MV-4-11 (cell line): ENCODE measurements at places on chromosomes 6 and 20.
A peak's percentile ranks its signal among the peaks of the same experiment; 100 is the strongest.

GRCh38 chr20:58992911-58993310, 11.9 kb downstream of the NELFCD start:
- DNase-seq: no peak

GRCh38 chr6:140572867-140573266, 1198.4 kb upstream of the CITED2 start:
- DNase-seq: no peak

GRCh38 chr6:10884245-10884972, 2.4 kb upstream of the SYCP2L start:
- no peak for DNase-seq

- no peak for DNase-seq
These were observed 7.8 kb upstream of the PLTP start for GRCh38 chr20:45919542-45920399.

DNA sequence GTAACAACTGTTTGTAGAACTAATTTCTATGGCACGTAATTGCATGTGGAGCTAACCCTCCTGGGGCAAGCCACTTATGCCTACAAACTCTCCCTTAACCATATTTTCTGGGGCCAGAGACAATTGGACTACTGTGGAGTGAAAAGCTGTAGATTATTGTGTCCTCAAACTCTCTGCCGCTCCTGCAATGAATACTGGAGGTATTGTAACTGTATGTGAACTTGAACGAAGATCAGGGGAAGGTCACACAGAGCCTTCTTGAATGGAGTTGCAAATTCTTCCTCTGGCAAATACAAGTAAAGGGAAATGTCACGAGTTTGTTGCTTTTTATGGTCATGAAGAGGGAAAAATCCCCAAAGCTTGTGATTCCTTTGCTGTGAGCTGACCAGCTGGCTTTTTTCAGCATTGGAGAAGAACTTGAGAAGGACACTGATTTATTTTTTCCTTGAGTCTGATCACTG, 18.2 kb downstream of the AKAP12 start:
- DNase-seq: no peak

GRCh38 chr6:38776515-38776914, 61.4 kb downstream of the DNAH8 start:
- DNase-seq: no peak

DNA sequence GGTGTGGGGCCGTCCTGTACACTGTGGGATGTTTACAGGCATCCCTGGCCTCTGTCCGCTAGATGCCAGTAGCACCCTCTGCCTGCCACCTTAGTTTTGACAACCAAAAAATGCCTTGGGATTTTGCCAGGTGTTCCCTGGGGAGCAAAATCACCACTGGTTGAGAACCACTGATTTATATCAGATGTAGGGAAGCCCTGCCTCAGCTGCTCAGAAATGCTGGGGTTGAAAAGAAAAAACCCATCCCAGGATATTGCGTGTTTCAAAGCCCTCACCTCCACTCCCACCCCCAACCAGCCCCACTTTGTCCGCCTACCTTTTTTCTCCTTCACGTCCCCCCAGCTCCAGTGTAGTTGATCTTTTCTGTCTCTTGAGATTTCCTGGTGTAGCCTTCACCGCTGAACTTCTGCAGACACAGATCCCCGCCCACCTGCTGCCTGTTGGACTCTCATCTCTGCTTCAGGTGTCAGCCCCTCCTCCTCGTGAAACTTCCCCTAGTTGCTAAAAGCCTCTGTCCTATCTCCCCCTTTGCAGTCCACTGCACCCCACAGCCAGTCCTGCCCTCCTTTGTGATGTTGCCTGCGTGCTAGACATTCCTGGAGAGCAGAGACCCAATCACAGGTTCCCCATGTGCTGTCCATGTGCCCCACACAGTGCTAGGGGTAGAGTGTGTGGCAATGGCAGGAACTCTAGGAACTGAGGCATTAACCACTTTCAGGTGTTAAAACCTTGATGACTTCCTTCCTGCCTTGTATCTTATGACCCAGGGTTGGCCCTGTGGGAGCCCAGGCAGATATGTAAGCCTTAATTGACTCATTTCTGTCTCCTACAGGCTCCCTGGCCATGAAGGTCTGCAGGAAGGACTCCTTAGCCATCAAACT, 98.9 kb downstream of the TBC1D7 start:
- no peak for DNase-seq

DNA sequence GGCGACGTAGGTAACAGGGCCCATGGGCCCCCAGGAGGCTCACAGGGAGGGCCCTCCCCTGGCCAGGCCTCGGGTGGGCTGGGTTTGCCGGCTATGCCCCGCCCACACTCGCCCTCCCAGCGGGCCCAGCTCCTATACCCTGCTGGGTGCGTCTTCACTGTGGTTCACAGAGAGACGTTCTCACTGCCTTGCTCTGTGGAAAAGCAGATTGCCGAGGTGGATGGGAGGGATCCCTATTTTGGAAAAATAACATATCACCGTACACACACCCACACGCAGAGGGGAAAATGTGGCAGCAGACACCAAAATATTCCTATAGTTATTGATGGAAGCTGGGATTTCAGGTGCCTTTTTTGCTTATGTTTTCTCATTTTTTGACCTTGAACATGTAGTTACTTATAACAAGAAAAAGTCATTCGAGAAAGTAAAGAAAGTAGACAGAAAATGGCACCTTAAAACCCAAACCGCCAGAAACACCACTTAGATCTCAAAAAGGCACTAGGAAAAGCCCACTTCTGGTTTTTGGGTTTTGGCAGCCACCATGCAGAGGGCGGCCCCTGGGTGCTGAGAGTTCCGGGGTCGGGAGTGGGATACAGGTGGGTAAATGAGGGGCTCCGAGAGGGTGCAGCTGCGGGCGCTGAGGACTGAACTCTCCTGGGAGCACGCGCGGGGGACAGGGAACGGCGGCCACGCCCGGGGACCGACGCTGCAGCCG, 49.4 kb downstream of the TMEM242 start:
- peak; percentile 33 for DNase-seq

DNA sequence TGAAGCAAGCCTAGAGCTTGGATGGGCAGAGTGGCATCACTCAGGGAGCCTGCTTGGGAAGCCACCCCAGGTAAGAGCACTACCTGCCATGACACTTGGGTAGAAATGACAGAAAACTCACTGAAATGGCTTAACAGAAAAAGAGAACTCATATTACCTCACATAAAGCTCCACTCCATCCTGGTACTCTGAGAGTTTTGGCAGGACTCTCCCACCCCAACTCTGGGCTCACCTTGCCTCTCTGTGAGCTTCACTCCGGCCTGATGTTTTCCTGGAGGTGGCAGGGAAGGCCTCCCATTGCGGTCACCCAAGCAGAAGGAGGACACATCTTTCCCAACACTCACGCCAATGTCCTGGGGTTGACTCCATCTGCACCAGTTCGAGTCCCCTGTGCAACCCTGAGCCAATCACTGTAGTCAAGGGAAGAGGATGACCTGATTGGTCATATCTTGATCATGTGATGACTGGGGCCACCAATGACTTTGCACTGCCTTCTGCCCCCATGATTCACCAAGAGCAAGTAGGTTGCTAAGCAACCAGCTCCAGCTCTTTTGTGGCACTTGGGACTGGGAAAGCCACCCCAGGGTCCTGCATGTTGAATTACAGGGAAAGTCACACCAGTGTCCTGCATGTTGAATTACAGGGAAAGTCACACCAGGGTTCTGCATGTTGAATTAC, 446.1 kb upstream of the SULF2 start:
- no peak for DNase-seq

GRCh38 chr6:35445691-35446090, 6.4 kb upstream of the FANCE start:
- peak; percentile 11 for DNase-seq

DNA sequence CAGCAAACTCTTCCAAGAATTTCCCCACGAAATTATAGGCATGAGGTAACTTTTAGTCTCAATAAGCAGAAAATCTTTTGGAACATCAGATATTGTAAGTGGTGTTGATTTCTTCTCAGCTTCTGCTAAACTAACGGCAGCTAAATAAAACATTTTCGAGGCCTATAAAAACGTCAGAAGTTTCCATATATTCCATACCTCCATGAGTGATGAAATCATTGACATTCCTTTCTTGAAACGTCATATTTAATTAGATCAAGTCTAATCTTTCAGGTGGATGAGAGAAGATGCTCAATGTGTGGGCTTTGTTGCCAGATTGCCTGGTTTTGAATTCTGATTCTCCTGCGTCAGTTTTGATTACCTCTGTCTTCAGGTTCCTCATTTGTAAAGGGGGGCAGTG, 81.3 kb downstream of the CDC5L start:
- no peak for DNase-seq

DNA sequence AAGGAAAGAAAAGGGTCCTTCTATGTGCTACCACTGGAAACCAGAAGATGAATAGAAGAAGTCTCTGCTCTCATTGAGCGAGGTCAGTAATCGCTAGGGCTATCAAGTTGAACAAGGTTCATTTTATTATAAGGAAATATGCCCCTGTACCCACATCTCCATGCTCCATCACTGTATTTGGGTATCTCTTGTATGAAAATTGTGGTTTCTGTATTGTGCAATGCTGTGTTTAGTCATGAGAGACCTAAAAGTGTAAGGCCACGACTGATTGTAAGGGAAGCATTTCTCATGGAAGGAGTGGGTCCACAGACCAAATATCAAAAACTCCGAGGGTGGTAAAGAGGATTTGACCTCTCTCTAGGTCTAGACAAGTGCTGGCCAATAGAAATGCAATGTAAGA, 3.6 kb upstream of the HS3ST5 start:
- no peak for DNase-seq

GRCh38 chr6:35048631-35049083, 92.5 kb downstream of the TCP11 start:
- DNase-seq: peak; percentile 56

DNA sequence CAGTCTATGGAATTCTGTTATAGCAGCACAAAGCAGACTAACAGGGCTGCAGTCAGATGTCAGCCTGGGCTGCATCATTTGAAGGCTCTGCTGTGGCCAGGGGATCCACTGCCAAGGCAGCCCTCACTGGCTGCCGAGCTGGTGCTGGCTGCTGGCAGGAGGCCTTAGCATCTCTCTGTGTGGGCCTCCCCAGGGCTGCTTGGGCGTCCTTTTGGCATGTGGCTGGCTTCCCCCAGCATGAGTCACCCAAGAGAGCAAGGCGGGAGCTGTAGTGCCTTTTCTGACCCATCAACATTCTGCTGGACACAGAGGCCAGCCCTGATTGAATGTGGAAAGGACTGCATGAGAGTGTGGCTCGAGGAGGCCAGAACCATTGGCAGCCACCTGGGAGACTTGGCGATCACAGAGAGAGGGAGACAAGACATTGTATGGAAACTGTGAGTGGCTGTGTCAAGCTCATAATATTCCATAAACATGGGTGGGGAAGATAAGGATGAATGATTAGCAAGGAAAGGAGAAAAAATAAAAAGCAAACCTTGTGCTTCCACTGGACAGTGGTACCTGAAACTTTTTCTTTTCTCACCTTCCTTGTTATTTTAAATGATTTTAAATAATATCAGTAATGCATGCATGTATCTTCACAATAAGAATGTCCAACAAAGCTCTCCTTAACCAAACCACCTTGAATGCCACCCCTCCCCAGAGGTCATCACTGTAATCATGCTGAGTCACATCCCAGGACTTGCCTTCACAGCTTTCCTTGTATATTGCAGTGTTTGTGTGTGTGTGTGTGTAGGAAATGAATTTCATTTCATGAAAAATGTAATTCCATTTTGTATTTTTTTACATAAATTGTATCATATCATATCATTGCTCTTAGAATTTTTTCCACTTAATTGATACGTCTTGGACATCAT, 55.0 kb upstream of the VSX1 start:
- DNase-seq: no peak

DNA sequence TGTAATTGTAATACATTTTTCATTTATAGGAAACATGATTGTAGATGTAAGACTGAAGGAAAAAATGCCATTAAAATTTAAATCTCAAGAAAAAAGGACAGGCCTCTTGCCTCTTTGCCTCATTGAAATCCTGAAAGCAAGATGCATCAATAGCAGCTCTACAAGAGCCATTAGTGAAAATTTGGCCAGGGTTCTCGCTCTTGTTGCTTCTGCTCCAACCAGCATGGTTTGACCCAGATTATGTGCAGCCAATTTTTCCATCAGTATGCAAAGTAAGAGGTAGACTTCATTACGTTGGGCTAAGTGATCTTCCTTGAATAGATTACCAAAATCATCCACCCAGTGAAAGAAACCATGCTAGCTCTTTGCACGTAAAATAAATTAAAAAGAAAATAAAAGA, 106.6 kb downstream of the SGK1 start:
- DNase-seq: no peak

- DNase-seq: no peak
These were observed 663.3 kb downstream of the RFPL4B start for GRCh38 chr6:113010196-113010989.

- no peak for DNase-seq
These were observed 81.1 kb upstream of the SLCO4A1 start for GRCh38 chr20:62561182-62561581.

DNA sequence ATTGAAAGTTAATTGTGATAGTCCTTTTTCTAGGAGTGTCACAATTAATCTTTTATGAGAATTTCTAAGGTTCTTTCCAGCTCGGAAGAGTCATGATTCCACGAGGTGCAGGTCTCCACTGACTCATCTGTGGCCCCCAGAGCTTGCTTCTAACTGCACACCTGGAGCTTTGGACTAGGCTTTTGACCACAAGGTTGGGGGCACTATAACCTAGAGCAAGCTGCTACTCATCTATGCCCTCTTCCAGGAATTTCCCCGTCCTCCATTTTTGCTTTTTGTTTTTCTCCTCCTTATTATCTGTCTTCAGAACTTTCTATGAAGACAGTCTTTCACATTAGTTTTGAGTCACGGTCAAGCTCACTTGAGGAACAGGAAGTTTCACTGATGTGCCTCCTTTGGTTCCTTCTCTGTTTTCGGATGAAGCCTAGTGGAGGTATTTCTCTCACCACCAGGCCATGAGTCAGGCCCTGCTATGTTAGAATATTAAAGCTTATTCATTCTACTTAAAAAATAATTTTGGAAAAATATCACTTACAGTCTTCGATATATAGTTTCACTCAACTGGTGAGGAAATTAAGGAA, 119.2 kb upstream of the INSM1 start:
- DNase-seq: peak; percentile 78

DNA sequence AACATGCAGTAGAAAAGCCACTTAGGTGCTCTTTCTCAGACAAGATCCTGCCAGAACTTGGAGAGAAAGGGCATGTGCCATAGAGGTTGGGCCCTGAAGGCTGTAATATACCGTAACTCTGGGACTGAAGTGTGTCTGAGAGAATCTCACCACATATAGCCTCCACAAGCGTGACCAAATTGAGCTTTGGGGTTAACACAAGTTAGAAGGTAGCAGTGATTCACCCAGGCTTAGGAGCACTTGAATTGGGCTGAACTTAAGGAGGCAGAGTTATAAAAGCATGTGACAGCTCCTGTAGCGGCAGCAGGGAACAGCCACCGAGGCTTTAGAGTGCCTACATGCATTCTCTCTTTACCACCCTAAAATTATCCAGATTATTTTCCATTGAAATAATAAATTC, 361.6 kb downstream of the PHF3 start:
- DNase-seq: no peak

- DNase-seq: no peak
These were observed 145.1 kb upstream of the ZNF184 start for GRCh38 chr6:27617700-27618689.

DNA sequence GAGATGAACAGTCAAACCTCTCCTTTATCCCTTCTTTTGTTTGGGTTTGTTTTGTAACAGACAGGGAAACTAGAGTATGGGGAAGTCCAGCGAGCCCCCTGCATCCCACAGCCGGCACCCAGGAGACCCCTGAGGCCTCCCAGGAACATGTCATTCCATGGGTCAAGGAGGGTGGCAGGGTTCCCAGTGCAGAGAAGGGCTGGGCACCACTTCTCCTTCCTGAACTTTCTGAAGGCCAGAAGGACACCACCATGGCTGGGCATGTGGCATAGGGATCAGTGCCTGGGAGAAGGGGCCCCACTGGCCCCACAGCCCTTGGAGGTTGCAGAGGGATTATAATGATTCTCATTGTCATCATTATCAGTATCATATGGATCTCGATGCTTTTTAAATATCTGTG, 13.9 kb upstream of the CST7 start:
- no peak for DNase-seq
